ENCODE measurements at places on chromosomes 12 and 14.

GRCh38 chr14:72683787-72684186 lies 210.1 kb downstream of the DPF3 start:
- DNase-seq: no peak

- DNase-seq: no peak
Measured at GRCh38 chr12:5588591-5588990, 156.7 kb downstream of the NTF3 start.

DNA sequence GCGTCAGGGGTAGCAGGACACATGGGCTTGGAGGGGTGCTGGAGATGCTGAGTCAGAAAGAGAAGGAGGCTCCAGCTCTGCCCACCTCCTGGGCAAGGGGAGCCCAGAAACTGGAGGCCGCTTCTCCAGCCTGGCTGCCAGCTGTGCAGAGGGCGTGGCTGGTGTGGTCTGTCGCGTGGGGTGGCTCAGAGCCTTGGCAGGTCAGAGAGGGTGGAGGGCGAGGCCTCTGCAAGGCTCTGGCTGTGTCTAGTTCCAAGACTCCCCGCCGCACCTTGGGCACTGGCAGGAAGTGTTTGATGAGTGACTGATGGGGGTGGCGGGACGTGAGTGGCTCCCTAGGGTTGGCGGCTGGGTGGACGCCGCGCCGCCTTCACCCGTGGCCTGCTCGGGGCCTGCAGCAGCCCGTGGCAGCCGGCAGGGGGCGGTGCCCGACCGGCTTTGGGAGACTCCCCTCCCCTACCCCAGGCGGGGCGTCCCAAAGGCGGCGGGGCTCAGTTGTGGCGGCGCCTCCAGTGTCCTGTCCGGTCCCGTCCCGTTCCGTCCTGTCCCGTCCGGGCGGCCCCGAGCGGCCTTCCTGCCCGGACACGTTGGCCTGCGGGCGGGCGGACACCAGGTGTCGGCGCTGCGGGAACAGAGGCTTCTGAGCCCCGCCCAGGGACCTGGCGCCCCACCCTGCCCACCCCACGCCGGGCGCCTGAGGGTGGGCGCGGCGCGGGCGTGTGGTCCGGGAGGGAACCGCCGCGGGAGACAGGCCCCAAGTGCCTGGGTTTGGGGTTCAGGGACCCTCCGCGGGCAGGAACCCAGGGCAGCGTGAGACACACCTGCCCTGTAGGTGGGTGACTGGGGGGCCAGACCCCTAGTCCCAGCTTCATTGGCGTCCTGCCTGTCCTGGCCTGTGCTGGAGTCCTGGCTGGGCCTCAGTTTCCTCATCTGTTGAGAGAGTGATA lies 39.7 kb downstream of the KRT80 start:
- DNase-seq: peak; percentile 50

DNA sequence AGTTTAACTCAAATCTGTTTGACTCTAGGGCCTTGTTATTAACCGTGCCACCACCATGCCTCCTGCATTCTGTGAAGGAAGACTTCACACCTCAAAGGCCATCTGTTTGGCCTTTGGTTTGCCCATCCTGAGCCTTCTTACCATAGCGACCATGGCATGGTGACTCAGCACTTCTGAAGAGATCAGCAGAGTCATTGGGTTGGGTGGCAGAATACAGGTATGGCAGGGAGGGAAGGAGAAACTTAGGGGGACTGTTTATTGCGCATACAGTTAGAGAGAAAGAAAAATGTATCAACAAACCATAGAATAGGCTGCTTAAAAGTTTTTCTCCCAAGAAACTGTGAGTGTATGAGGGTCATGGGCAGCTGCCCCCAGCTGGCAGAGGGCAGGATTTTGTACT lies 49.2 kb downstream of the DAD1 start:
- DNase-seq: no peak

- DNase-seq: no peak
Measured at GRCh38 chr12:85963326-85963725, 89.2 kb downstream of the NTS start.

GRCh38 chr12:80815351-80815750 lies 98.6 kb downstream of the MYF5 start:
- no peak for DNase-seq

DNA sequence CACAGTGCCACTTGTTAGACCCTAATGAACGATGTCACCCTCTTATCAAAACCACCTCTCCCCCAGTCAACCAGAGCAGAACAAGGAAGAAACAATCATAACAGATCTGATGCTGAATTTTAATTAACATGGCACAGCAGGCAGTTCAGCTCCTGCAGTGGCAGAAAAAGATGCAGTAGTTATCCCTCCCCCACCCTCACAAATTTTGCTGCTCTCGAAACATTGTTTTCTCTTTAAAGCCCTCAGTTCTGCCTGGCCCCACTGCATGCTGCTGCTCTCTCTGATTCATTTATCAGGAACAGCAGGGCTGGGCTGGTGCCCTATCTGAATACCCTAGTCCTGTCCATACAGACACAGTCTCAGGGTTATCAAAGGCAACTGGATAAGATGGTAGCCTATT lies 12.2 kb downstream of the CCDC175 start:
- DNase-seq: no peak

GRCh38 chr12:94678379-94678778 lies 28.0 kb upstream of the TMCC3 start:
- no peak for DNase-seq

GRCh38 chr12:42180990-42181596 lies 36.4 kb upstream of the GXYLT1 start:
- no peak for DNase-seq

GRCh38 chr12:64752032-64752431 lies 7.2 kb downstream of the GNS start:
- DNase-seq: no peak

- DNase-seq: no peak
Measured at GRCh38 chr12:91276509-91276908, 93.9 kb upstream of the DCN start.

- DNase-seq: no peak
Measured at GRCh38 chr12:6765634-6766581, at the start of gene PTMS. PTMS (plus strand) TSS chr12:6766363; CDS start chr12:6766706, 343 bp downstream.

DNA sequence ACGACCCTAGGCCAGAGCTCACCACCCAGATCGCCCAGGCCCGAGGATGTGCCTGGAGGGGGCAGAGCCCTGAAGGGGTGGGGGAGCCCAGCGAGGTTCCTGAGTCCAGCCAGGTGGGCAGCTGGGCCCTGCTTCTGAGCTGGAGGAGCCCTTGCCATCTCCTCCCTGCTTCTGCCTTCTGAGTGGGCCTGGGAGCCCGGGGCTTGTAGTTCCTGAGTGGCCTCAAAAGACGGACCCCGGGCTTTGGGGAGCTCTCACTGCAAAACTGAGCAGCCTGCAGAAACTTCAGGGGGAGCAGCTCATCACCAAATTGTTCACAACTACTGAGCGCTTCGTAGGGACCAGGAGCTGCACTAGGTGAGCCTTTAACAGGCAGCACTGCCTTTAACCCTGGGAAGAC lies 112.1 kb downstream of the NCOR2 start:
- no peak for DNase-seq

DNA sequence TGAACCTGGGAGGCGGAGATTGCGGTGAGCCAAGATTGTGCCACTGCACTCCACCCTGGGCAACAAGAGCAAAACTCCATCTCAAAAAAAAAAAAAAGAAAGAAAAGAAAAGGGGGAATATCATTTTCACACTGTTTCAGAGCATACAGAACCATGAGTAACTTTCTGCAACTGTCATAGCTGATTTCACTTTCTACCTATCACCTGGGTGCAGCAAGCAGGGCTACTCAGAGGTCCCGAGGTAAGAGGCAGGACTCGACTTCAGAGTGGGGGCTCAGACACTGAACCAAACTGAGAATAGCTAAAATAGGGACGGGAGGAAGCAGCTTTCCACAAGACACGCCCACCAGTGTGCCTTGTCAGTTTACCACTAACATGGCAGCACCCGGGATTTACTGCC lies 29.8 kb downstream of the OR10P1 start:
- no peak for DNase-seq

DNA sequence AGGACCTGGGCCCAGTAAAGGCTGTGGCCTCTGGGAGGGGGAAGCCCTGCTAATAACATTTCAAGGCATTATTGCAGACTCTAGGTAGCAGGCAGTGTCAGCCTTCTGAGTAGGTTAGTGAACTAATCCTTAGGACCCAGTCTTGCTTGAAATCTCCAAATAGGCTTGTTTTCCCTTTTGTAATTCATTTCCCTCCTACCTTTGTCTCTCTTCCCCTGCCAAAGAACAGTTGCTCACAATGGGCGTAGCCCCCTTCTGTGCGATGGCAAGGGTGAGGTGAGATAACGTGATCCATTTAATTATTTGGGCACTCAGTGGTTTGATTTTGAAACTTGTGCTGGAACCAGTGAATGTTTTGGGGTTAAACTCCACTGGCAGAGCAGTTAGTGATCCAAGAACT lies 10.9 kb downstream of the PELI2 start:
- DNase-seq: no peak

- DNase-seq: no peak
Measured at GRCh38 chr12:53725824-53726223, 1.4 kb downstream of the CALCOCO1 start.

GRCh38 chr12:108441549-108441948 lies 73.5 kb upstream of the FICD start:
- DNase-seq: no peak

DNA sequence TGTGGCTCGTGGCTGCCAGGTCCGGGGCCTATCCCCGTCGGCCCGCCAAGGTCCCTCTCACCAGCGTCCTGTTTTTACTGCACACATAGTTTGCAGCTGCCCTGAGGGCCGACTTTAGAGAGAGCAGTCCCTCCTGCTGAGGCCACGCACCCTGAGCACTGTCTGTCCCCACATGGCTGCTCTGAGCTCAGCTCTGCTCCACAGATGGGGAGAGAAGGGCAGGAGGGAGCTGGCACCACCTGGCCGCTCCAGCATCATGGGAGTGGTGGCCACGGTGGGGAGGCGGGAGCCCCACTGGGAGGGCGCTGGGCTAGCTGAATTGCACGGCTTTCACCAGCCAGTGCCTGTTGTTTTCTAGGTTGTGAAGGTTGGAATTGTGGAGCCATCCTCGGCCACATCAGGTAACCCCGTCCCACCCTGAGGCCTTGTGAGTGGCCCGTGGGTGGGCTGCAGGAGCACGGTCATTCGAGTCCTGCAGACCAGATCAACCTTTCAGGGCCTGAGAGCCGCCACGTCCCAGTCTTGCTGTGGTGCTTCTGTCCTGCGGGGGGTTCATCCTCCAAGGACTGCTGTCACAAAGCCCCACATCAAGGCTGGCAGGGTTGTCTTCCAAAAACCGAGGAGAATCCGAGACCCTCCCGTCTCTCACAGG lies 7.4 kb upstream of the TEX22 start:
- DNase-seq: no peak

DNA sequence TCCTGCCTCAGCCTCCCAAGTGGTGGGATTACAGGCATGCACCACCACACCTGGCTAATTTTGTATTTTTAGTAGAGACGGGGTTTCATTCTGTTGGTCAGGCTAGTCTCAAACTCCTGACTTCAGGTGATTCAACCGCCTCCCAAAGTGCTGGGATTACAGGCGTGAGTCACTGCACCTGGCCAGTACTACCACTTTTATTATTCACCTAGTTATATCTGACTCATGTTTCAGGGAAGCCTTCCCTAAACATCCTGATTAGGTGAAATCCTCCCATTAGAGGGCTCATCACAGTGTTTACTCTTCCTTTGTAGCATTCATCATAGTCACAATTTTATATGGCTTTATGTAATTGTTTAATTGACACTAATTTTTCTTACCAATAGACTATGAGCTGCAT lies 295.3 kb upstream of the SOX5 start:
- DNase-seq: no peak

DNA sequence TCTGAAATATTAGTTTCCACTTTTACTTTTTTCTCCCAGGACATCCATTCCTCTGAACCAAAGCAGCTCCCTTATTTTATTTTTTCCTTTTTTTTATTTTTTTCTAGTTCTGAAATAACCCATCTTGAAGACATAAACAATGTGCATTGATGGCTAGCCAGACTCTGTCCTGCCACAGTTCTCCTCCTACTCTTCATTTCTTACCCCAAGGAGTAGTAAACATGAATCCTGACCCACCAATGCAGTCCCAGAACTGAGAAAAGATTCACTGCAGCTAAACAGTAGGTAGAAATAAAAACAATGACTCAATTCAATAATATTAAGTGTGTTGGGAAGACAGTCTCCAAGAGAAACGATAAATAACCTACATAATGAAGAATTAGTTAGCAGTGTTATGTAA lies 65.7 kb upstream of the NOVA1 start:
- DNase-seq: no peak

DNA sequence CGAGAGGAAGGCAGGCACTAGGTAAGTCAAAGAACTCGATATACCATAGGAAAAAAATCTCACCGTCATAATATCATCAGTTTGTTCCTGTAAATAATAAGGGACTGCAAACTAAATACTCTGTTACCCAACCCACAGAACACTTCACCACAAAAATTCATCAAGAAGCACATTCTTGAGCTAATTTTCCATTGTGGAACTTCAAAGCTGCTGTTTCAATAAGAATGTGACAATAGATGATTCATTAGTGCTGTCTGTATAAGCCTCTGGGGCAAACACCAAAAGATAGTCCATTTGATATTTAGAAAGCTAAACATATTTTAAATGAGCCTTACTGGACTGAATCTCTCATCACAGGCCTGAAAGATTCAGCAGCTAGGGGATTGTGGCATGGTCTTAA lies 219.4 kb downstream of the KSR2 start:
- DNase-seq: no peak

DNA sequence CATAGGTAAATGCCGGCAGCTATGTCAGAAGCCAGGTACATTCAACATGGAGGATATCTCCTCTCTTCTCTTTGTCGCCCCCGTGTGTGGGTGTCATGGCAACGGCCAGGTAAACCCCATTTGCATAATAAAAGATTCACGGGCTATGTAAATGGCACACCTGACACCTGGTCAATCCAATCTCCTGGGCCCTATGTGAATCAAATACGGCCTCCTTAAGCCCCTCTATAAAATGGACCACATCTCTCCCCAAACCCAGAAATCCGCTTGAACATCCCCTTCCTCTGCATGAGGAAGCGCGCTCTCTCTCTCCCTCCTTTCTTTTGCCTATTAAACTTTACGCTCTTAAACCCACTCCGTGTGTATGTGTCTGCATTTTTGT lies 363.7 kb downstream of the SOX5 start:
- DNase-seq: no peak

DNA sequence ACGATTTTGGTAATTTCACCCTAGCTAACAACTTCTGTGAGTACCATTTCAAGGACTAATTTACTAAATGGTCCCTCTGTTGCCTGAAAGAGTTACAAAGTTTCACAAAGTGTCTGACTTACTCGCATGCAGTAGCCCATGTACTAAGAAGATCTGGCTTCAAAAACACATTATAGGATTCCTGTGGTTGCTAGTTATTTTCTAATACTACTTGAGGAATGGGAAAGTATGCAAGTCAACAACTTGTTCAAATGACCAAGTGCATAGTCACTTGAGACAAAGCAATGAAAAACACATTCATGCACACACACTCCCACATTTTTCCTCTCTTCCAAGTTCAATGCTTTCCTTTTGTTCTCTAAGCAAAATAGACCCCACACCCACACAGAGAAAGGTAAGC lies 219.7 kb upstream of the TMPO start:
- no peak for DNase-seq

- no peak for DNase-seq
Measured at GRCh38 chr12:6333566-6333965, 8.3 kb downstream of the TNFRSF1A start.
